NCI-H526 treated with DMSO at 0.1 percent for 48 hours (cell line): ENCODE measurements at places on chromosomes 5 and 9.

DNA sequence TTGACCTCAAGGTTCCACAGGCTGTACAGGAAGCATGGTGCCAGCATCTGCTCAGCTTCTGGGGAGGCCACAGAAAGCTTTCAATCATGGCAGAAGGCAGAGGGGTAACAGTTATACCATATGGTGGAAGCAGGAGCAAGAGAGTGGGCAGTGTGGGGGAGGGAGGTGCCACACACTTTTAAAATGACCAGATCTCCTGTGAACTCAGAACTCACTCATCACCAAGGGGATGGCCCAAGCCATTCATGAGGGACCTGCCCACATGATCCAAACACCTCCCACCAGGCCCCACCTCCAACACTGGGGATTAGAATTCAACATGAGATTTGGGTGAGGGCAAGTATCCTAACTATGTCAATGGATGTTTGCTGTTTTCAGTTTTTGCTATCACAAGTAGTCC is 16.2 kb downstream of the CYFIP2 start:
- DNase-seq, result no peak

GRCh38 chr9:12958279-12958678 is 183.5 kb downstream of the LURAP1L start:
- no peak for DNase-seq

DNA sequence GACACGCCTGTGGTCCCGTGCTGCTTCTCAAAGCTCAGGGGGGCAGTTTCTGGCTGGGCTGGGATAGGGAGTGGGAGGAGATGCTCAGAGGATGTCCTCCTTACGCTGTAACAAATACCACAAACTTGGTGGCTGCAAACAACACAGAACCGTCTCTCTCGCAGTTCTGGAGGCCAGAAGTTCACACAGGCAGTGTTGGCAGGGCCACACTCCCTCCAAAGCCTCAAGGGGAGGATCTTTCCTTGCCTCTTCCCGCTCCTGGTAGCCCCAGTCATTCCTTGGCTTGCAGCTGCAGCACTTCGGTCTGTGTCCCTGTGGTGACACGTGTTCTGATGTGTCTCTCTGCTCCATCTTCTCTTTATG is 10.4 kb upstream of the ORM1 start:
- no peak for DNase-seq

DNA sequence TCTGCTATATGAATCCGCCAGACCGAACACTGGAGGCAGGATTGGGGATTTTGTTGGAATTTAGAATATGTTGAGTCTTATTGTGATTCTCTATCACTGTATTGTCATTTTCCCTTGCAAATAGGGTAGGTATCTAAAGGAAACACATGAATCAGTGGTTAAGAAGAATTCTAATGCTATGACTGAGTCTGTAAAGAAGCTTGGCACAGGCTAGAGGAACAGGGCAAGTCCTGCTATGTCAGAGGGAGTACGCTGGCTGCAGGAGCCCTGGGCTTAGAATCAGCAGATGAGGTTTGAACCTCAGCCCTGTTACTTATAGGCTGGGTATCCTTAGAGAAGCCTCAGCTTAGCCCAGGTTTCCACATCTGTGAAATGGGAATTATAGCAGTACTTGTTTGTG is 198.1 kb downstream of the NR3C1 start:
- DNase-seq, result no peak

DNA sequence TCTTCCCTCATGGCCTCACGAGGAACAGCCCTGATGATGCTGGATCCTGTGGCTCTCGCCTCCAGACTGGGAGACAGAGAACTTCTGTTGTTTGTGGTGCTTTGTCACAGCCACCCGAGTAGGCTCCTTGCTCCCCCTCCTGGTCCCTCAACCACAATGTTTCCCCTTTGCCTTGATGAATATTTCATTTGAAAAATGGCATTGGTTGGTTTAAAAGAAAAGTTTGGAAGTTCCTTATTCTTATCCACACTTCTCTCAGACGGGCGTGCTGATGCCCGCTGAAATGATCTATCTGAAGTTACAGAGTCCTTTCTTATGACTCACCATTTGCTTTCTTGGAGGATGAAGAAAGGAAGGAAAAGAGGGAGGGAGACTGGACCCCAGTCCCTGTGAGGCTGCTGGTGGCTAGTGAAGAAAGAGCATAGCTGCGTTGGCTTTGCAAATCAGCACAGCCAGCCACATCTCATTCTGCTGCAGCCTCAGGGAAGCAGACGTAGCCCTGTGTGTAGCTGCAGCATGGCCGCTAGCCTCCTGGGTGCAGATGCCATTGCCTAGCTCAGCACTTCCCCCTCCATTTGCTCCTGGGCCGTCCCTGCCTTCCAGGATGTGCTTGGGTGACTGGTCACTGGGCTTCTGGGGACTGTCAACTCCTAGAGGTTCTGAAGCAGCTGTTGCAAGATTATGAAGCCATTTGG is 185.9 kb downstream of the ERCC6L2 start:
- no peak for DNase-seq

DNA sequence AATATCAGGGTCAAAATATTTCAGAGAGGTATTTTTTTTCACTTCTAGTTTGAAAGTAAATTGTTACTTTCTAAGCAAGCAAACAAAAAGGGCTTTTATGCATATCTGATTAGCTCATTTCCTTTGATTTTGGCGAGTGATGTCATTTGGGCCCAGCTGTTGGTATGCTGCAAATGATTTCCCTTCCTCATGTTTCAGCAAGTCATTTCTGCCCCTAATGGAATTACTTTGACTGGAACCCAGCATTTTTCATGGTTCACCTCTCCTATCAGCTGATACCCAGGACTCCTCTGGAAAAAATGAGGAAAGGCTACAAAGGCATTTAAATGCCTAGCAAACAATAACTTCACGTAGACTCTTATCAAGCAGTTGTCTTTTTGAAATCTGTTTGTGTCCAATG is 500.6 kb downstream of the EBF1 start:
- DNase-seq, result no peak
